ENCODE measurements at places on chromosomes 3 and 15.

DNA sequence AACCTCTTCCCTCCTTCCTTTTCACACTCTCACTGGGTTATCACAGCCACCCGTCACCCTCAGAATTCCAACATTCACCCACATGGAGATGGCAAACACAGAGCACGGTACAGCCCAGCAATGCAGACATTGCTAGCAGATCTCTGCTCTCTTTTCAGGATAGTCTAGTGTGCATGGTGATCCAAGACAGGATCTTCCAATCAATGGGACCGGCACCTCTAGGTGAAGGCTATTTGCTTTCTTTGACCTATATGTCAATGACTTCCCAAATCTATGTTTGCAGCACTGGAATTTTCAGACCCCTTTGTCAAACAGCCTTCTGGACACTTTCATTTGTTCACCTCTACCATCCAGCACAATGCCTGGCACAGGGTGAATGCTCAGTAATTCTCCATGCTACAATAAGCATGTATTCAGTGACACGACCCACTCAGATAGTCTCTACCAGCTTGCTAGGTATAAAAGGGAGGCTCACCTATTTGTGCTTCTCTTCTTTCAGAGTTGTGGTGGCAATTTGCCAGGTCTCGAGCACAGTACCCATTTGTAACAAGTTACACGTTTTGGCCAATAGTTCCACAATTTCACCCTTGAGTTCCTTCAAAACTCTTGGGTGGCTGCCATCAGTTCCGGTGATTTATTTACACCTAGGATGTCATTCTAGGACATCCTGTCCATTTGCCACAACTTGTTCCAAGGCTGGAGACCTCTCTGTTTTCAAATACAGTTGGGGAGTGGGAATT, 279.1 kb upstream of the ICE2 start:
- DNase-seq: no peak

DNA sequence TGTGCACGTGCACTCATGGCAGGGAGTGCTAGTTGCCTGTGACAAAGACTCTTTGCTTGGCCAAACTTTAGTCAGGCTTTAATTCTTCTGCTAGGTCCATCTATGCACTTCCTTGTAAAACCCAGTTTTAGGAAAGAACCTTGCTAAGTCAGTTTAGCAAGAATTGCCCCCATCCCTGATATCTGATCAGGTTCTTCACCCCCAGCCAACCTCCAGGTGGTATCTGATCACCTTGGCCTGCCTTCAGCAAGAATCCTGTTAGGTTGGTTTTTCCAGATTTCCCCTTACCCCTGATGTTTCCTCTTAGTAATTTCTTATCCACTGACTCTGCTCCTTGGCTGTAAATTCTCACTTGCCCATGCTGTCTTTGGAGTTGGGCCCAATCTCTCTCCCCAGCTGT, 8.4 kb downstream of the HSPBAP1 start:
- DNase-seq: no peak

DNA sequence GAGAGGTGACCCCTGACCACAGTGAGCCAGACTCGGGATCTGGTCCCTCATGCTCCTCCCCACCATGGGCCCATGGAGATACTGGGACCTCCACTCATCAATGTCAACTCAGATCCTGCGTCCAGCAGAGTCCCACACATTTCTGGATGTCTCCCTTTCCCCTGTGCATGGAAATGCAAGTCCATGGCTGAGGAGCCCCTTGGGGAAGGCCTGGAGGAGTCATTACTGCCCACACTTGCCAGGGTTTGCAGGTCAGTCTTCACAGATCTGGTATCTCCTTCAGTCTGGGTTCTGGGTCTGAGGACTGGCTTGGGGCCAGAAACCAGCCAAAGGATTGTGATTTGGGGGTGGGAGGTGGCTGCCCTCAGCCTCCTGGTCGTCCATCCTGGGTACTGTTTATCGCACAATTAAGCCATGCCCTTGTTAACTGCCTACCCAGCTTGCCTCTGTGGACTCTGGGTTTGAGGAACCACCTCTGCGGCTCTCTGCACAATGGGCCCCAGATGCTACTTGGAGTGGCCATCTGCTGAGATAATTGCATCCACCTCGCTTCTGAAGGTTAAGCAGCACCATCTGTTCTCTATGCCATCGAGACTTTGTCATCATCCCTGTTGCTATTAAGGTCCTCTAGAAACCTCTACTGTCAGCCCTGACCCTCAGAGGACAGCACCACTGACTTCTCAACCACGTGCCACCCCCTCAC, 49.9 kb upstream of the KLF13 start:
- no peak for DNase-seq

DNA sequence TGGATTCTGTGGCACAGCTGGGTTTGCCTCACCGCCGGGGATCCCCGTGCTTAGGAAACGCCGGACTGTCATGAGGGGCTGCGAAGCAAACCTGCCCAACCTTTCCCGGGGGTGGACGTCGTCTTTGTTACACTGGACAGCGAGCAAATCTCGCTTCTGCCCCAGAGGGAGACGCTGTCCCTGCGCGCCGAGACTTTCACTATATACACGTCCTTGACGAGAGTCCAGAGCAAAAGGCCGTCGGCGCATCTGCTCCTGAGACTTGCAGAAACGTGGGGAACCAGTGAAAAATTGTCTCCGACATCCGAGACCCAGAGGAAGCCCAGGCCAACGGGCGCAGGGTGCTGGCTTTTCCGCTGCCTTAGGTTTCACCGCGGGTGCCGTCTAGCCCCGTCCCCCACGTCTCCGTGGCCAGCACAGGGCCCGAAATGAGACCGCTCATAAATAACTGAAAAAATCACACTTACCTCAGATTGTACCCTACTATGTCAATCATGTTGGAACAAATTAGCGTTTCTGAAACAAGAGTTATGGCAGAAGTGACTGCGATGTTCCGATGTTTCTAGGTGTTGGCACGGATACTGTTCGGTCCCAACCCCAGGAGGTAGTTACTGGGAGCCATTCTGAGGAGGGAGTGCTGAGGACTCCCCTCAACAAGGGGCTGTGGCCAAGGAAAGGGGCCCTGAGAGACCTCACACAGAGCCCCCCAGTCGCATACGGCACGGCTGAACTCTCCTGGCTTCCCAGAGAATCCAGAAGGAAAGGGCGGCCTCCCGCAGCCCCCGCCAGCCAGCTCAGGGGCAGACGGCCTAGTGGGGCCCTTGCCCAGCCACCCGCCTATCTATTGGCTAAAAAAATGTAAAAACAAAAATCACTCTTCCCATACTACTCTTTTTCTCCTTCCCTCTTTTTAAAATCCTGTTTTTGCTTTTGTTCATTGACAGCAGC, 14.4 kb upstream of the MUC4 start:
- DNase-seq: no peak

GRCh38 chr3:59978979-59979378, 929.2 kb upstream of the CFAP20DC start:
- DNase-seq: no peak

GRCh38 chr3:62785384-62785783, 89.8 kb downstream of the CADPS start:
- no peak for DNase-seq

- no peak for DNase-seq
Measured at GRCh38 chr3:117490716-117491115, 781.1 kb downstream of the TUSC7 start.

GRCh38 chr3:59404064-59404463, 354.2 kb upstream of the CFAP20DC start:
- no peak for DNase-seq

DNA sequence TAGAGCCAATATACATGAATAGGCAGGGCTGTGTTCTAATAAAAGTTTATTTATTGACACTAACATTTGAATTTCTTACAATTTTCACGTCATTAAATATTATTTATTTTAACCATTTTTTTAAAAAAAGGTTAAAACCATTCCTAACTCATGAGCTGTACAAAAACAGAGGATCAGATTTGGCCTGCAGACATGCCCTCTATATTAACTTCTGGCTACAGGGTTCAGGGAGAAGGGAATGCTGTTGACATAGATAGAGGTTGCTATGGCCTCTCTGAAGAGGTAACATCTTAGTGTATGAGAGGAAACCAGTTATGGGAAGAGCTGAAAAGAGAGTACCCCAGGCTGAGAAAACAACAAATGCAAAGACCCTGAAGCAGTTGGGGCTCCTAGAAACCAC, 19.1 kb upstream of the RAP2B start:
- DNase-seq: no peak

DNA sequence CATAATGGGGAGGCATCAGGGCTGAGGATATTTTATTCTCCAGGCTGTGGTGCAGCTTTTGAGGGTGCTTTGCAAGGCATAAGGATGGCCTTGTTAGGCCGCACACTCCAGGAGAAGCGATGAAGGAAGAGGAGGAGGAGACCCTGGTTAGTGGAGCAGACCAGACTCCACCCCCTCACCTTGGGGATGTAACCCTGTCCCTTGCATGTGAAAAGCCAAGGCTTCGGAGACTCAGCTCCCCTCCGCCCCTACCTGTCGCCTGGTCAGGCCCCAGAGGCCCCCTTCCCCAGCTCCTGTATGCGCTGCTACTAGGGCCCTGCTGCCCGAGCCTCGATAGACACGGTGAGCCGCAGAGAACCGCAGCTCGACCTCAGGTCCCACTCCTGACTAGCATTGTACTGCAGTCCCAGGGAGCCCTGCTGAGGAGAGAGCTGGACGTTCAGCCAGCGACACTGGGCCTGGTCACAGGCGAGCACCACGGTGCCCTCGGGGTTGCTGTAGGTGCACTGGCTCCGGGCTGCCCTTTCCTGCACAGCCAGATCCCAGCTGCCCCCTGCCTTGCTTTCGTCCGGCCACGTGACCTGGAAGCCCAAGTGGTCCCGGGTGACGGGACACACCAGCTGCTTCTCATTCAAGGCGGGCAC, 10.2 kb downstream of the CPN2 start:
- DNase-seq: no peak

- DNase-seq: no peak
Measured at GRCh38 chr3:14472471-14473351, 67.4 kb downstream of the GRIP2 start.

DNA sequence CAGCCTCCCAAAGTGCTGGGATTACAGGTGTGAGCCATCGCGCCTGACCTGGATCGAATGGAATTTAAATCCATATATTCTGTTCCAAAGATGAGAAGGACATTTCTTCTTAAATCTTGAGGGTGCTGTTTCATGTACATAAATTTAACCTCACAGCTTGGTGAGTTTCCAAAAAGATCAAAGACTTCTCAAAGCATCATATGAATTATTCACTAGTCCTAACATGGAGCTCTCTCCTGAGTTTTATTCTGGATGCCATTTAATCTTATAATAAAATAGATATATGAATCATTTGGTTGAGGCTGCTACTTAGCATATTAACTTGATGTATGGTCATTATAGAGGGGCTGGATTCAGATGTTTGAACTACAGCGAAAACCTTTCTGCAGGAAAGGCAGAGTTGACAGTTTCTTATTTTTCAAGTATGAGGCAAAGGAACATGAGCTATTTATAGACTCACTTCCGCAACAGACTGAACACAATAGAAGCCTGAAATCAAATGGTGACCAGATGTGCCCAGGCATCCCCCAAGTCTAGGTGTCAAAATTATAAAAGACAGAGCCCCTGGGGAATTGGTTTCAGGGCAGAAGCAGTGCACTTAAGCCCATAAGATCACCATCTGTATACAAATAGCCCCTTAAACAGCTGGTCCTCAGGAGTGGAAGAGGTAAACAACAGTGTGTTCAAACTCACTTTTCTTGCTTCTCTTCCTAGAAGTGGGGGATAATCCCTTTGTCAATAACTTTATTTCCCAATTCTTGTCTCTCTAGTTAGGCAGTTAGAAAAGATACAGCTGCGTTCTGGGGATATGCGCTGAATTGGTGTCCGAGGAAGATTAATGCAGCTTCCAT, 29.7 kb downstream of the STARD9 start:
- DNase-seq: no peak

GRCh38 chr3:188269040-188269439, 115.1 kb downstream of the LPP start:
- DNase-seq: no peak

- no peak for DNase-seq
Measured at GRCh38 chr3:25429361-25430286, 1.6 kb downstream of the RARB start.

DNA sequence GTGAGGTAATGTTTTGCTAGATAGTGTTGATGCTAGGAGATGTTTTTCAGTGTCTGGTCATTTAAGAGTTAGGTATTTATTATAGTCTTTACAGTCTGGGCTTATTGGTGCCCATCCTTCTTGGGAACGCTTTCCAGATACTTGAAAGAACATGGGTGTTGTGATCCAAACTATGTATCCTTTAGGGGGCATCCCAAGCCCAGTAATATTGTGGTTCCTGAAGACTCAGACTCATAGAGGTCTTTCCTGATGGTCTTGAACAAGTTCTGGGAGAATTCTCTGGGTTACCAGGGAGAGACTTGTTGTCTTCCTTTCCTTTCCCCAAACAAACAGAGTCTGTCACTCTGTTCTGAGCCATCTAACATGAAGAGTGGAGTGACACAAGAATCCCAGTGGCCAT, 99.7 kb upstream of the LRRC3B start:
- no peak for DNase-seq

- no peak for DNase-seq
Measured at GRCh38 chr3:171165983-171166382, 139.5 kb upstream of the SLC2A2 start.

- DNase-seq: no peak
Measured at GRCh38 chr3:5264896-5265770, 77.6 kb downstream of the EDEM1 start.

DNA sequence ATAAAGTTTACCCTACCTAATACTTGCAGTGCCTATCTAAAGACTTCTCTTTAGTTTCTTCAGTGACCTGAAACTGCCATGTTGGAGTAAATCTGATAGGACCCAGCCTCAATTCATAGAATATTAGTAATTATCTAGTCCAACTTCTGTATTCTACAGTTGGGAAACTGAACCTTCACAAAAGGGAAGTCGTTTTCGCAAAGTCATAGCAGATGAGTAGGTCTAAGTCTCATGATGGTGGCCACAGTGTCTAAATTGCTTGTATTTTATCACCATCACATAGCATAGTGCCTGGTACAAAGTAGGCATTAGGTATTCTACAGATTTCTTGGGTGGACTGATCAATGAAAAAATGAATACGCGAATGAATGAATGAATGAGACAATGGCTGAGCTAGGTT, 8.4 kb downstream of the GMNC start:
- DNase-seq: no peak

DNA sequence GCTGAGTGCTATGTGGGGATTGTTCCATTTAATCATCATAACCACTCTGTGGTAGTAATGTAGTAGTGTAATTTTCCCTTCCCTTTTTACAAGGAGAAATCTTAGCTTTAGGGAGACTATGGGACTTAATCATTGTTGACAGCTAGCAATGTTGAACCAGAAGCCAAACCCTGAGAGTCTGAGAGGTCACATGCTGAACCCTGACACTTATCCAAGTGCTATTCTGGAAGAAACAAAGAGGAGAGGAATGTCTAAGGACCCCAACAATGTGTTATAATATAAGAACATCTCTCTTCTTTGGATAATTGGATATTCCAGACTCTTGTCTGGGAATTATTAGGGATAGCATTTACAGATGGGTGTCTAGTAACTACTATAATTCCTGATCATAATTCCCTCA, 58.4 kb downstream of the GAP43 start:
- no peak for DNase-seq

GRCh38 chr15:81766829-81767475, 278.9 kb downstream of the MEX3B start:
- no peak for DNase-seq

GRCh38 chr3:23911397-23911796, 5.4 kb downstream of the NKIRAS1 start:
- DNase-seq: no peak

- DNase-seq: no peak
Measured at GRCh38 chr3:126523745-126524428, at the start of gene CHST13. TSS of gene CHST13 (plus strand) at chr3:126524155. CDS start at chr3:126524333, 178 bp downstream.

GRCh38 chr15:91456921-91457320, 356.9 kb downstream of the SV2B start:
- DNase-seq: no peak

GRCh38 chr3:100184948-100185570, 70.8 kb upstream of the FILIP1L start:
- no peak for DNase-seq

GRCh38 chr15:84731774-84732173, 15.8 kb upstream of the SEC11A start:
- no peak for DNase-seq
